ENCODE measurements at places on chromosomes 3 and 15.

- no peak for DNase-seq
Observed at GRCh38 chr3:160801386-160802118, 45.5 kb downstream of the PPM1L start.

DNA sequence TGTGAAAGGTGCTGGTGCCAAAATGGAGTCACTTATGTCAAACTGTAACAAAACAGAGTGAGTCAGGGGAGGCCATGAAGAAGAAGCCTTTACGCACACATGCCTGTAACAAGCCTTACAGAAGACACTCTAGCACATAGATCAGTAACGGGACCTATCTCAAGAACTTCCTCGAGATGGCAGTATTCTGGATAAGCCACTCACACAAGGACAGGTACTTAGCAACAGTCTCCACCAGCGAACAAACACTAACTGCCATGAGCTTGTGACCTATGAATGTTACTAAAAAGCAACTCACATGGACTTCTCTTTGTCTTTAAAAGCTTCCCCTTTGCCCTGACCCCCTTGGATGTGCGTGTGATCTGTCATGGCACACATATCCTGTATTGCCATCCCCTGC lies 235.1 kb downstream of the CD47 start:
- no peak for DNase-seq

DNA sequence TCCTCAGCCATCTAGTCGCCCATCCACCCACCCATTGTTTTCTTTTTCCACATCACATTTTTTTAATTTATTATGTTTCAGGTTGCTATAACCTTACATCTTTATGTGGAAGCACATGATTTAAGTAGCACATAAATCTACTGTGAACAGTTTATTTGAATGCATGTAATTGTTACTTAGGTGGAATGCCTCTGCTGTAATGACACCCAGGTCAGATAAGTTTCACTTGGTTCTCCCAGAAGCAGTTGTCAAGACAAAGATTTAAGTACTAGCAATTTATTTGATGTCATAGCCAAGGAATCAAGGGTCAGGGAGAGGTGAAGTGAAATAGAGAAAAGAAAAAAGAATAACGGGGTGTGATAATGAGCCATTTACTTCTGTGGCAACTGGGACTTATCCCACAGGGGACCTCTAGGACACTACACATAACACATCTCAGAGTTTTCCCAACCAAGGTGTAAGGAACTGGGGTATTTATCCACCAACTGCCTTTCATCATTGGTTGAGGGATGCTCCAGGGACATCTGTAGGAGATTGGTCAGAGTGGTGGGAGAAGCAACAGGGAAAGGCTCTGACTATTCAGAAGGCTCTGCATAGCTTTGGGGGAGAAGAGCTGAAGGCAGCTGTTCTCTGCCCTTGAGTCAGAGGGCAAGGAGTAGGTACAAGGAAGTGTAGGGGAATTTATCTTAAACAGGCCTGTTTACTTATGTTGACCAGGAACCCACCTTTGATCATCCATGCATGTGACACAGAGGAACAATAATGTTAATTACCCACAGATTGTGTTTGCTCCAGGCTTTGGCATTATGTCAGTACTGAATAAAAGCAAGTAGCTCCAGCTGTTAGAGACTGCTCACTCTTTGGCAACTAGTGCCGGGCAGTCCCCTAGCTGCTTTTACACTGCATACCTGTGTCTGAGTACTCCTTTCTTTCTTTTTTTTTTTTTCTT lies 94.8 kb downstream of the CD200R1L start:
- no peak for DNase-seq

DNA sequence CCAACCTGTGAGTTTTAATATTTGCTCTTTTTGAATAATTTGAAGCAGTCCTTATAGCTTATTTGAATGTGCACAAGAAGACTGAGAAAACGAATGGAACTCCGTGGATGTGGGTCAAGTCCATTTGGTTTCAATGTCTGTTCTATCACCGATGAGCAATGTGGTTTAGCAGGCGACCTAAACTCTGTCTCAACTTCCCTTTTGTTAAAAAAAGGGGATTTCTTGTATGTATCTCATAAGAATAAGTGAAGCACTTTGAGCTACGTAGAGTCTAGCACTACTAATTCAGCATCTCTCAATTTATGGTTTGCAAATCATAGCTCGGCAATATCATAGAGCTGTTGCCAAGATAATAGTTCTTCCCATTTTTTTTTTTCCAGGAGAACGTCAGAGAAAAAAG lies 4.6 kb upstream of the SKIL start:
- DNase-seq = no peak

- DNase-seq = no peak
Observed at GRCh38 chr3:115340586-115340985, 193.5 kb upstream of the ZBTB20 start.

- DNase-seq = no peak
Observed at GRCh38 chr15:72113347-72114031, 4.5 kb downstream of the MYO9A start.

DNA sequence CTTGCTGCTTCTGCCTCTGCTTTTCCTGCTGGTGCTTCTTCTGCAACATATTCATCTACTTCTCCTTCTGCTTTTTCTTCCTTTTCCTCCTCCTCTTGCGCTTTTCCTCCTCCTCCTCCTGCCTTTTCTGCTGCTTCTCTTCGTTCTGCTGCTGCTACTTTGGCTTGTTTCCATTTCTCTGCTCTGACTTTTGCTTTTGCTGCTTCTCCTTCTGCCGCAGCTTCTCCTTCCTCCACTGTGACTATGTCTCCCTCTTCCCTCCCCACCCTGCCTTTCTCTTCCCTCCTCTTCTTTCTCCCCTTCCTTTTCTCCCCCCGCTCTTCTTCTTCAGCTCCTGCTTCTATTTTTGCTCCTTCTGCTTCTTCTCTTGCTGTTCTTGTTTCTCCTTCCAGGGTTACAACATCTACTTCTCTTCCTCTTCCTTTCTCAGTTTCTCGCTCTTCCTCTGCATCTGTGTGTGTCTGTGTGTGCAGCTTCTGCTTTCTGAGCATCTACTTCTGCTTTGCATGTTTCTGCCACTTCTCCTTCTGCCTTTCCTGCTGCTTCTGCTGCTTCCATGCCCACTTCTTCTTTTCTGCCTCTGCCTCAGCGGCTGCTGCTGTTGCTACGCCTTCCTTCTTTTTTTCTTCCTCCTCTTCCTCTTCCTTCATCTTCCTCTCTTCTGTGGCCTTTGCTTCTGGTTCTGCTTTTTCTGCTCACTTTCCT lies 51.4 kb downstream of the FAM43A start:
- no peak for DNase-seq

DNA sequence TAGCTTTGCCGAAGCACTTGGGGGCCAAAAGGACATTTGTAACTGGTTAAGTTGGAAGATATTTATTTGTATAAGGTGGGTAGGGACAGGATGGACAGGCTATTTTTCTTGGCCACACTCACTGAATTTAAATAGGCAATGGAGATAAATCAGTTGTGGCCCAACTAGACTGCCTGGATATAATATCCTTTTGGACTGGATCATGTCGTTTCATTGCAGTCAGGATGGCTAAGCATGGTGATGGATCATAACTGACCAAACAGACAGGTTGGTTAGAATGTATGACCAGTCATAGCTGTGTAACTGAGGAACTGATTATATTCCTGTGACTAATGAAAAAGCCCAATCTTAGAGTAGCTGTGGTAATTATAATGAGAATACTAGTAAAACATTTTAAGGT lies 284.0 kb downstream of the LPP start:
- no peak for DNase-seq

GRCh38 chr3:191682961-191683360 lies 222.0 kb downstream of the PYDC2 start:
- DNase-seq = no peak

- no peak for DNase-seq
Observed at GRCh38 chr3:143654906-143655305, 193.4 kb downstream of the SLC9A9 start.

- no peak for DNase-seq
Observed at GRCh38 chr15:62945760-62946159, 96.8 kb upstream of the TPM1 start.

DNA sequence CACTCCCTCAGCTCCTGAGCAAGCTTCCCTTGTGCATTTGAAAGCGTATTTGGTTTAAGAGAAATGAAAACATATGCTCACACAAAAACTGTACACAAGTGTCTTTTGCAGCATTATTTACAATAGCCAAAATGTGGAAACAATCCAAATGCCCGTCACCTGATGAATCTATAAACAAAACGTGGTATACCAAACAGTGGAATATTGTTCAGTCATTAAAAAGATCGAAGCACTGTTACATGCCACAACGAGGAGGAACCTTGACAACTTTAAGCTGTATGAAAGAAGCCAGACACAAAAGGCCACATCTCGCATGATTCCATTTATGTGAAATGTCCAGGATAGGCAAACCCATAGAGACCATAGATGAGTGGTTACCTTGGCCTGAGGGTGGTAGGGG lies 71.6 kb upstream of the CMTM7 start:
- no peak for DNase-seq

DNA sequence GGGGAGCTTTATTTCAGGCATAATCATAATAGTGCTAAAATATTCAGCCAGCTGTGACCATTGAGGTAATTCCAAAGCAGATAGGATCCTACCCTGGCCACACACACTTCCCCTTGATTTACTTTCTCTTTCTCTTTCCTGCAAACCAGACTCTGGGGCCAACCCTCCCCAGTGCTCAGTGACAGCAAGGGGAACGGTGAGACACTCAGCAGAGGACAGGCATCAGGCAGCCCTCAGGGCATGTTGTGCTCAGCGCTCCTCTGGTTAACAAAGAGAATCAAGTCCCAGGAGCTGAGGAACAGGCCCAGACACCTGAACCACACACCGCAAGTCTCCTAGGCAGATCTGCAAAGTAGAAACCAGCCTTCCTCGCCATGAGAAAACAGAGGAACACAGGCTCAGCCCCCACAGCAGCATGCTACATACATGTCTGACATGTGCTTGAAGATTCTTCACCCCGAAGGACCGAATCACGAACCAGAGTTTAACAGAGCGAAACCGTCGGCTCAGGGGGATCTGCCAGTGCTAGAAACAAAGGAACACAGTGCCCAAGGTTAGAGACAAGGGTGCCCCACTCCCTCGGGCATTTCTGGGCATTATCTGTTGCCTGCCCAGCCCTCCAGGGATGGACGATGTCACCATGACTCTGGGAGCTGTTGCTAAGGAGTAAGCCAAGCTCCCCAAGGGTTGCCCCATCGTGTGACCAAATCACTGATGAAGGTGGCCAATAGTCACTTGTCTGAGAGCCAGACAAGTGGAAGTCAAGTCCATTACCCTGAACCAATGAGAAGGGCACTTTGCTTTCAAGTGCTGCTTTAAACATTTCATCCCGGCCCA lies 17.5 kb downstream of the HDC start:
- DNase-seq = no peak

DNA sequence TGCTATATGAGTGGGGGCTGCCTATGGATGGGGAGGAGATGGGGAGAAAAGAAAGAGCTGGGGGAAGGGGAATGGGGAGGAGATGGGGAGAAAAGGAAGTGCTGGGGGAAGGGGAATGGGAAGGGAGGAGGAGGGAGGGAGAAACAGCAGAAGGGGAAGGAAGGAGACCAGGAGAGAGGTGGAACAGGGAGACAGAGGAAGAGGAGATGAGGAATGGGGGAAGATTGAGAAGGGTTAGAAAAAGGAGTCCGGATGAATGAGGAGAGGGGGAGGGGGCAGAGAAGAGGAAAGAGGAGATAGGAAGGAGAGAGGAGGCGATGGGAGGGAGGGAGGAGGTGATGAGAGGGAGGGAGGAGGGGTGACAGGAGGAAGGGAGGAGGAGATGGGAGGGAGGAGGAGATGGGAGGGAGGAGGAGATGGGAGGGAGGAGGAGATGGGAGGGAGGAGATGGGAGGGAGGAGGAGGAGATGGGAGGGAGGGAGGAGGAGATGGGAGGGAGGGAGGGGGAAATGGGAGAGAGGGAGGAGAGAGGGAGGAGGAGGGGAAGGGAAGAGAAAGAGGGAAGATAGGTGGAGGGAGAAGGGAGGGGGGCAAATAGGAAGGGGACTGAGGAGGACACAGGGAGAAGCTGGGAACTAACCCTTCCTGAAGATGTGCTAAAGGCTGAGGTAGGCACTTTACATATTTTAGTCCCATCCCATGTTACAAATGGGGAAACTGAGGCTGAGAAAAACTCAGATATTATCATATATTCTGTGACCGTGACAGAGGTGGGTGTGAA lies 6.6 kb upstream of the BCL2L10 start:
- no peak for DNase-seq

- no peak for DNase-seq
Observed at GRCh38 chr15:86905625-86906256, 826.1 kb downstream of the AGBL1 start.

DNA sequence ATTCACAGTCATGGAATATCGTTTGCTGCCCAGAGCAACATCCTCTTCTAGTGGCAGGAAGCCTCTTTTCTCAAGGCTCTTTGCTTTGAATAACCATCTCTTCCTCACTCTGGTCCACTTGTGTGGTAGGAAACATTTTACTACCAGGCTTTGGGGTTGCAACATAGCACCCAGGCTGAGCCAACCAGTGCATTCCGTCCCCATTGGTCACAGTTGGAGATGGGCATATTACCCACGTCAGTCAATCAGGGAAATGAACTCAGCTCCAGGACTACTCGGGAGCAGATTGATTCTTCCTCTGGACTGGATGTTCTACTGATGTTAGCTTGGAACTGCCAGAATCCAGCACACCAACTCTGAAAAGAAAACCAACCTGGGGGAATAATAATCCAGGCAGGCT lies 4.2 kb upstream of the PEX5L start:
- DNase-seq = no peak

DNA sequence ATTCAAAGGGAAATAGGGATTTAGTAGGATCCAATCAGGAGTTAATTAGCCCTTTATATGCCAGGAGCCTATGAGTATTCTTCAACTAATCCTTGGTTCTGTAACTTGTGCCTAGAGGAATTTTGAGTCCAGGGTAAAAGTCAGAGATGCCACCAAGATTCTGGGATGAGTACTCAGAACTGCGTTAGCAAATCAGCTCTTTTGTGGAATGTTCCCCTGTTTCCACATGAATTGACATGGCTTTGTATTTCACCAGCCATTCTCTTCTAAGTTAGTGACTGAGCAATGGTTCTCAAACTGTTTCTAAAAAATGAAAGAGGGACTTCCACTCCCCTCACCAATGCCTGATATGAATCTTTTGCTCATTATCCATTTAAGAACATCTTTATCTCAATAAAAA lies 508.7 kb downstream of the SOX2 start:
- no peak for DNase-seq

GRCh38 chr3:111939873-111940272 lies 39.0 kb upstream of the ABHD10 start:
- DNase-seq = no peak

- no peak for DNase-seq
Observed at GRCh38 chr3:72011485-72011884, 226.5 kb upstream of the PROK2 start.

GRCh38 chr15:31732726-31733125 lies 297.6 kb upstream of the CHRNA7 start:
- DNase-seq = no peak

GRCh38 chr3:21435871-21436270 lies 315.1 kb downstream of the ZNF385D start:
- DNase-seq = peak; percentile 68

DNA sequence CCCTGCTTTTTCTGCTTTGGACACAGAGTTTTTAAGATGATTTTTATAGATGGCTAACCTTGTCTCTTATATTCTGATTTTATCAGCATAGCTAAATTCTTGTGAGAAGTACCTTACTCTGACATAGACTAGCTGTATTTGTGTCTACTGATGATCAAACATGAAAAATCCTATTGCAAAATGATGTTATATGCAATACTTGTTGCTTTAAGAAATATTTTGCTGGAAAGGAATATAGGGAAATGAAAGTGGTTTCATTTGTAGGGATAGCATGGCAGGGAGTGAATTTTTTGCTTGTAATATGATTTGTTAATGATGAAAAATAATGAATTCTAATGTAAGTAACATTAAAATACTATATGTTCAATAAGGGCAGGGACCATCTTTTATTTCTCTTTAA lies 35.9 kb downstream of the CFAP91 start:
- DNase-seq = no peak

- DNase-seq = no peak
Observed at GRCh38 chr3:57288403-57288802, 4.1 kb downstream of the ASB14 start.
